Stimulated activated CD8-positive, alpha-beta memory T cell treated with anti-CD3 and anti-CD28 coated beads, Interleukin-4, amount 100 ng/mL, for 4 hours (primary cell): ENCODE measurements at places on chromosomes 4 and X.

- no peak for DNase-seq
Observed at GRCh38 chr4:3877236-3877635, 111.1 kb downstream of the ADRA2C start.

GRCh38 chrX:136863826-136864225 lies 16.7 kb downstream of the RBMX start:
- no peak for DNase-seq

GRCh38 chr4:72468904-72469502 lies 100.0 kb downstream of the ADAMTS3 start:
- no peak for DNase-seq

DNA sequence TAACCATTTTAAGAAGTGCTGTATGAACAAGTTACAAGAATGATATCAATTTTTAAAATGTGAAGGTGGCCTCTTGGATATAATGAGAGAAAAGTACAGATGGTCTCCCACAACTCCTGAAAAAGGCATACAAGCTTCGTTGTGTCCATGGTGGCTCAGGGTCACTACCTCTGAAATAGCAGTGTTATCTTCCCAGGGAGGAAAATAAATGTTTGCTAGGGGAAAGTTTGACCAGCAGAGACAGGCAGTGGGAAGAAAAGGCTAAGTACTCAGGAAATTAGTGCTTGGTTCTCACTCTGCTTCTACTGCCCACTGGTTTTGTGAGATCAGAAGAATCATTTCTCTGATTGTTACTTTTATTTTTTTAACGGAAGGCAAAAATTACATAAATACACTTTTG lies 39.4 kb downstream of the PPP1R2C start:
- DNase-seq, result no peak

DNA sequence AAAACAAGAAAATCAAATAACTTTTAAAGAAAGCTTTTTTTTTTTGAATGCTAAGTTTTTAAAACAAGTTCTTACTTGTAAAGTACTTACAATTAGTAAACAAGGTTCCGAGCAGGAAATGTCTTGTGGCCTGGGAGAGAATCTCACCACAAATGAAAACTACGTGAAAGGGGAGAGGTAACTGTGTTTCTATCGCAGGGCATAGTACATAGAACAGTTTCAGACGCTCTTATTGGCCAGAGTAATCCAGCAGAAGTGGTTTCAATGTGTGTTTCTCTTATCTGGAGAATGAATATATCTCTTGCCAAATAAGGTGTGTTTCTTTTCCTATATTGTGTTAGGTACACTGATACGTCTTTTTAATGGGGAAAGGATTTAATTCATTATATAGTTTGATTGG lies at the start of gene PLAC8:
Gene PLAC8, minus strand, starts transcription at position 154 of the 400 bp plus-strand sequence. CDS start 6,808 bp downstream, outside the sequence.
- no peak for DNase-seq
